ENCODE measurements at places on chromosomes 12 and 14.

GRCh38 chr12:109822951-109823411 lies 10.2 kb downstream of the TRPV4 start:
- no peak for DNase-seq

DNA sequence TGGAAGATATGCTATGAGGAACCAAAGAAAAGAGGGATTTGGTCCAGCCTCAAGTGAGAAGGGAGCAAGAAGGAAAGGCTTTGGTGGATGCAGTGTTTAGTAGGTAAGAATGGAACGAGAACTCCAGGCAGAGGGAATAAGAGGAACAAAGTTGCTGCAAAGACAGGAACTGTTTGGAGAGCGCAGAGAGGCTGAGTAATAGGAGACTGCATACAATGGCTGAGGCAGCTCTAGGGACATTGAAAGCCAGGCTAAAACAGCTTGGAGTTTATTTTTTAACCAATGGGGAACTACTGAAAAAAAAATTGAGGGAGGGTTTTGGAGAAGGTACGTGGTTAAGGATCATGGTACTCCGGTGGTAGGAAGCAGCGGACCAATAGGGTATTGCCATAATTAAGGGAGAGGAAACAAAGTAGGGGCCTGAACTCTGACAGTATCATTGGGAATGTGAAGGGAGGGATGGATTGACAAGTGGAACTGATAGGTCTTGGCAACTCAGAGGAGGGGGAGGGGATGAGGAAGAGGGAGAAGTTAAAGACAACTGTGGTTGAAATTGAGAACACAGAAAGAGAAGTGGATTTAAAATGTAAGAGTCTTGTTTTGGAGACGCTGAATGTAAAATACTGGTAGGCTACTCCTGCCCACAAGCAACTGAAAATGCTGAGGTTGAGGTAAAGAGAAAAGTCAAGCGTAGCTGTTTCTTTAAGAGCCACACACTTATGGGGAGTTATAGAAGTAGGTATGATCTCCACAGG lies 4.8 kb downstream of the ASCL4 start:
- DNase-seq = no peak

DNA sequence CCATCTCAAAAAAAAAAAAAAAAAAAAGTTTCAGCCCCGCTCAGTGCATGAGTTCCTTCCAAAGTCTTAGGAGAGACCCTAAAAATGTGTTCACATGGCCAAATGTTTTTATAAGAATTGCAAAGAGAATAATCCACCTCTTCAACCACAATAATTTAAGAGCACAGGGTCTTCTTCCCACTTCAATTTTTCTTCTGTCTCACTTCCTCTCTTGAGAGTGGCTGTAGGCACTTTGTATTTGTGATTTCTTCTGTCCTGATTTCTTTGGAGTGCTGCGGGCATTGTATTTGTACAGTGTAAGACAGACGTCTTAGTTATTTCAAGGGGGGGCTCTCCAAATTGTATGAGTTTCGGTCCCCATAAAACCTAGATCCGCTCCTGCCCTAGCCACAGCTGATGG lies 58.3 kb downstream of the C12orf56 start:
- no peak for DNase-seq

- no peak for DNase-seq
These were observed 48.9 kb downstream of the RNF34 start for GRCh38 chr12:121448771-121449315.

DNA sequence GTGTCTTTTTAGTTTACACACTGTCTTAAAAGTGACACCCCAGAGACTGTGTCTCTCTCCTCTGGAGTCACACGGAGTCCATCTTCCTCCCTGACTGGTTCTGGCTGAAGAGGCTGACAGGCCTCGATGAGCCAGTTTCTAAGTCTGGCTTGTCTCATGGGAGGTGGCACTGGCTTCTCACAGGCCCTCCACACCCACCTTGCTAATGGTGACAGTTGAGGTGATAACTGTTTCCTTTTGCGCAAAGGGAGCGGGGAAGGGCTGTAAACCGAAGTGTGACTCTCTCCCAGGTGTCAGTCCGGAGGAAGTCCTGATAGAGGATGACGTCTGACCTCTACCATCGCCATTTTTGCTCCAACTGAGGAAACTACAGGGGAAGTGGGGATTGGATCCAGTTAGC lies 30.2 kb downstream of the KCTD10 start:
- DNase-seq = no peak

DNA sequence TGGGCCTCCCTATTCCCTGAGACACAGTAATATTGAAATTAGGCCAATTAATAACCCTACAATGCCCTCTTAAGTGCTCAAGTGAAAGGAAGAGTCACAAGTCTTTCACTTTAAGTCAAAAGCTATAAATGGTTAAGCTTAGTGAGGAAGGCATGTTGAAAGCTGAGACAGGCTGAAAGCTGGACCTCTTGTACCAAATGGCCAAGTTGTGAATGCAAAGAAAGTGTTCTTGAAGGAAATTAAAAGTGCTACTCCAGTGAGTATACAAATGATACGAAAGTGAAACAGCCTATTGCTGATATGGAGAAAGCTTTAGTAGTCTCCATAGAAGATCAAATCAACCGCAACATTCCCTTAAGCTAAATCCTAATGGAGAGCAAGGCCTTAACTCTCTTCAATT lies 140.8 kb downstream of the PTCSC3 start:
- no peak for DNase-seq

DNA sequence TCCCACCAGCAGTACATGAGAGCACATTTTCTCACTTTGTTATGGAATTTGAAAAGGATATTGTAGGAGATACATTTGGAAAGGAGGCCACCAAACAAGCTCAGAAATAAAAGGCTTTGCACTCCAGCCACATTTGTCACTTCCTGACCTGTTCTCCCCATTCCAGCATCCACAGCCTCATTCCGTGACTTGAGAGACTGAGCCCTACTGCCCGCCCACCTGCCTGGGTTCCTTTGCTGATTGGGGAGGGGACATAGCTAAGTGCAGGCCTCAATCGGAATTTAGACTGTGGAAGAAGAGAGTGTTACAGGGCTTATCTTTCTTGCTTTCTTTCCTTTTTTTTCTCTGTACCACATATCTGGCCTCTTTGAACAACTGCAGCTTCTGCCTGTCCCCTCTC lies 735.4 kb upstream of the TMEM132C start:
- no peak for DNase-seq

Data from activated CD8-positive, alpha-beta memory T cell treated with anti-CD3 and anti-CD28 coated beads for 48 hours (primary cell).